ENCODE measurements at places on chromosomes 3 and 15.
A peak's percentile ranks its signal among the peaks of the same experiment; 100 is the strongest.

DNA sequence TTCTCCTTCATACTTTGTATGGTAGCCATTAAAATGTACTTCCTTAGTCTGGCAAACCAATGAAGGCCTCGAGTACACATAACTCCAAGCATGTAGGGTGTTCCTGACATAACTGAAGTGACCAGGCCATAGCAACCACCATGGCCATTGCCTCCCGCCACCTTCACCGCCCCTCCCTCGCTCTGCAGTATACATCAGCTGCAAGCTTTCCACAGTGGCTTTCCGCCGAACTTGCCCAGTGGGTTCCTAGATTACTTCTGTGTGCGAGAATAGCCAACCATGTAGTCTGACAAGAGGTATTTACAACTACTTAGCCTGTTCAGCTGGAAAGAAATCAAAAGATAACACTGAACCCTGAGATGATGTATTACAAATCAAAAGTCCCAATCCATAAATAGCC lies 3.4 kb upstream of the CTNNB1 start:
- peaks cover 31% of the 10 kb centered on the region for H3K27me3 ChIP-seq
- peaks cover 4% of the 10 kb centered on the region for H3K4me1 ChIP-seq
- H3K27ac ChIP-seq = no peak overlapping the region
- H3K4me3 ChIP-seq = no peak overlapping the region
- DNase-seq = no peak

DNA sequence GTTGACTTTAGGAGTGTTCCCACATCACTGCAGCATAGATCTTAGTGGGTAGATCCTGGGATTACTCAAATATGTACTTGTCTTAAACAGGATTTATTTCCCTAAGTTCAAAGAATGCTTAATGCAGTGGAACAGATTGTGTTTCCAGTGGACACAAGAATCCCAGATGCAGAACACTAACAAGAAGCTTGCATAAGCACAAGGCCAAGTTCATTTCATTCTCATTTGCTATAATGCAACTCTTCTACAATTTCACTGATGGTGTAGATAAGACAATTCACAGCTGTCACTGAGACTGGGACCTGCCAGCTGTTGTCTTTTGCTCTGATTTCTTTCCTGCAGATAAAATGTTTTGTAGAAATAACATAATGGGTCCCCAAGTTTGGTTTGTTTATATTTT lies 225.6 kb downstream of the NFKBIZ start:
- peak; percentile 46 for DNase-seq
- H3K27ac ChIP-seq = no peak overlapping the region
- peaks cover 9% of the 10 kb centered on the region for H3K4me1 ChIP-seq
- H3K4me3 ChIP-seq = no peak overlapping the region

DNA sequence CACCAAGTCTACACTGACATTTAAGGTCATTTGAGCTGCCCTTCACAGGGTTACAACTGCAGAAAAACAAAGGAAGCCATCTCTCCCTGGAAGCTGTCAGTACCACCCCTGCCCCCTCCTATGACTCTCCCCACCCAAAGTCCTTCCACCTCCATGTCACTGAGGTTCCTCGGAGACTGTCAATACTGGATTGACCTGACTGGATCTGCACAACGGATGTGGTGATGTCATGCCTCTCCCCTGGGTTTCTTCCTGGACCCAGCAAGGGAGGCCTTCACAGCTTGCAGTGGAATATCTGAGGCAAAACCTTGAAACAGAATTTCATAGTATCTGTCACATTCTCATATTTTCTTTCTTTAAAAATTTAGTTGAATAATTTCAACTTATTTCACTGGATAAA lies 153.5 kb downstream of the CLSTN2 start:
- no peaks in the 10 kb centered on the region for H3K27me3 ChIP-seq
- H3K27ac ChIP-seq = no peak overlapping the region
- no peak for DNase-seq
- H3K4me1 ChIP-seq = no peaks in the 10 kb centered on the region
- H3K36me3 ChIP-seq = no peaks in the 10 kb centered on the region
- H3K4me3 ChIP-seq = no peak overlapping the region

- H3K27me3 ChIP-seq = no peaks in the 10 kb centered on the region
- no peaks in the 10 kb centered on the region for H3K36me3 ChIP-seq
- no peak overlapping the region for H3K27ac ChIP-seq
- no peaks in the 10 kb centered on the region for H3K4me1 ChIP-seq
- no peak overlapping the region for H3K4me3 ChIP-seq
These were observed 9.9 kb downstream of the C3orf22 start for GRCh38 chr3:126548556-126549466.

- no peak overlapping the region for H3K27ac ChIP-seq
- H3K4me1 ChIP-seq = peaks cover 4% of the 10 kb centered on the region
- no peaks in the 10 kb centered on the region for H3K36me3 ChIP-seq
These were observed 9.0 kb downstream of the CCK start for GRCh38 chr3:42257007-42257406.

- H3K27me3 ChIP-seq = no peaks in the 10 kb centered on the region
- no peak overlapping the region for H3K27ac ChIP-seq
- peaks cover 7% of the 10 kb centered on the region for H3K36me3 ChIP-seq
- H3K4me3 ChIP-seq = no peak overlapping the region
These were observed 123.9 kb downstream of the RSRC1 start for GRCh38 chr3:158233791-158234190.

GRCh38 chr15:99154271-99154670 lies 49.4 kb downstream of the SYNM start:
- no peak overlapping the region for H3K27ac ChIP-seq
- H3K4me3 ChIP-seq = no peak overlapping the region
- H3K4me1 ChIP-seq = peaks cover 5% of the 10 kb centered on the region
- DNase-seq = no peak
- no peaks in the 10 kb centered on the region for H3K36me3 ChIP-seq

GRCh38 chr3:149235599-149236424 lies 14.2 kb upstream of the CP start:
- H3K36me3 ChIP-seq = no peaks in the 10 kb centered on the region
- H3K4me1 ChIP-seq = no peaks in the 10 kb centered on the region

DNA sequence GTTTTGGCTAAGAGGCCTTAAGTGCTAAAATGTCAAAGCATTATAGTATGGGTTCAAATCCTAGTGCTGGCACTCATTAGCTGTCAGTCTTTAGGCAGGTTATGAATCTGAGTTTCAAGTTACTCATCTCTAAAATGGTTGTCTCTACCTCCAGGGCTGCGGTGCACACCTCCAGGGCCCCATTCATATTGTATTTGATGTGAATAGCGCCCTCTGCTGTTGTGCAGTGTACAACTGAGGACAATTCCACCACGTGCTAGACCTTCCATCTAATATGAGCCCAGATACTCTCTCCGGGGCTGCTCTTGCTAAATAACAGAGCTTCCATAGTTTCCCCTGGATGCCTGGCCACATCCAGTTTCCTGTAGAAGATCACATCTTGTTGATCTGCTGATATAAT lies 54.3 kb downstream of the OXNAD1 start:
- H3K4me3 ChIP-seq = peak overlapping the region; percentile 35
- H3K36me3 ChIP-seq = peaks cover 79% of the 10 kb centered on the region
- peak overlapping the region; percentile 80 for H3K27ac ChIP-seq

GRCh38 chr3:106860182-106860581 lies 517.1 kb upstream of the CCDC54 start:
- H3K27ac ChIP-seq = no peak overlapping the region
- no peaks in the 10 kb centered on the region for H3K4me1 ChIP-seq

- H3K4me3 ChIP-seq = no peak overlapping the region
- no peaks in the 10 kb centered on the region for H3K36me3 ChIP-seq
- H3K4me1 ChIP-seq = no peaks in the 10 kb centered on the region
- H3K27ac ChIP-seq = no peak overlapping the region
- DNase-seq = no peak
These were observed 1141.6 kb downstream of the IGSF11 start for GRCh38 chr3:117893001-117893400.

GRCh38 chr3:124248471-124249028 lies 256.6 kb upstream of the ROPN1 start:
- DNase-seq = no peak
- H3K27ac ChIP-seq = no peak overlapping the region
- H3K36me3 ChIP-seq = no peaks in the 10 kb centered on the region
- peaks cover 13% of the 10 kb centered on the region for H3K27me3 ChIP-seq
- H3K4me3 ChIP-seq = no peak overlapping the region

DNA sequence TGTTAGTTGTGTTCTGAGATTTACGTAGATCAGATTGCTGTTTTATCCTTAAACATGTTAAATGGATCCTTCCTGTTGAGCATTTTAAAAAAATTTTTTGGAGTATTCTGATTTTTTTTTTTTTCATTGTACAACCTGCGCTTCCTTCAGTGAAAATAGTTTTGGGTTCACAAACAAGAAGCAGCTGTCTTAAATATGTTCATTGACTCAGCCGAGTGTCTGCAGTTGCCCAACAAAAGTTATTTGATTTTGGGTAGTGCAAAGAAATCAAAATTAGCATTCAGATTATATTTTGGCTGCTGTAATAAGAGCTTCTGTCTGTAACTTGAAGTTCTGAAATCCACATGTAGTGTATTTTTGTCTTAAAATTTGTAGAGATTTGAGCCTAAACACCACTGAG lies 148.2 kb downstream of the BBX start:
- no peak overlapping the region for H3K27ac ChIP-seq
- H3K4me1 ChIP-seq = peaks cover 14% of the 10 kb centered on the region
- H3K27me3 ChIP-seq = no peaks in the 10 kb centered on the region
- H3K36me3 ChIP-seq = no peaks in the 10 kb centered on the region
- H3K4me3 ChIP-seq = no peak overlapping the region

GRCh38 chr15:73957785-73958184 lies 31.5 kb downstream of the LOXL1 start:
- DNase-seq = no peak
- peaks cover 3% of the 10 kb centered on the region for H3K27me3 ChIP-seq
- H3K27ac ChIP-seq = peak overlapping the region; percentile 9
- H3K4me3 ChIP-seq = no peak overlapping the region

- H3K27ac ChIP-seq = no peak overlapping the region
- H3K27me3 ChIP-seq = no peaks in the 10 kb centered on the region
- DNase-seq = no peak
- no peaks in the 10 kb centered on the region for H3K36me3 ChIP-seq
These were observed 99.1 kb downstream of the UBE2E2 start for GRCh38 chr3:23302271-23302670.

GRCh38 chr3:171168086-171168485 lies 141.6 kb upstream of the SLC2A2 start:
- H3K4me1 ChIP-seq = peaks cover 18% of the 10 kb centered on the region
- no peak overlapping the region for H3K27ac ChIP-seq
- H3K27me3 ChIP-seq = no peaks in the 10 kb centered on the region
- no peak overlapping the region for H3K4me3 ChIP-seq

GRCh38 chr3:15310491-15311370 lies 21.7 kb downstream of the SH3BP5 start:
- peak; percentile 88 for DNase-seq
- peak overlapping the region; percentile 72 for H3K4me3 ChIP-seq
- peak overlapping the region; percentile 94 for H3K27ac ChIP-seq
- no peaks in the 10 kb centered on the region for H3K27me3 ChIP-seq
- peaks cover 56% of the 10 kb centered on the region for H3K4me1 ChIP-seq
- peaks cover 19% of the 10 kb centered on the region for H3K36me3 ChIP-seq

DNA sequence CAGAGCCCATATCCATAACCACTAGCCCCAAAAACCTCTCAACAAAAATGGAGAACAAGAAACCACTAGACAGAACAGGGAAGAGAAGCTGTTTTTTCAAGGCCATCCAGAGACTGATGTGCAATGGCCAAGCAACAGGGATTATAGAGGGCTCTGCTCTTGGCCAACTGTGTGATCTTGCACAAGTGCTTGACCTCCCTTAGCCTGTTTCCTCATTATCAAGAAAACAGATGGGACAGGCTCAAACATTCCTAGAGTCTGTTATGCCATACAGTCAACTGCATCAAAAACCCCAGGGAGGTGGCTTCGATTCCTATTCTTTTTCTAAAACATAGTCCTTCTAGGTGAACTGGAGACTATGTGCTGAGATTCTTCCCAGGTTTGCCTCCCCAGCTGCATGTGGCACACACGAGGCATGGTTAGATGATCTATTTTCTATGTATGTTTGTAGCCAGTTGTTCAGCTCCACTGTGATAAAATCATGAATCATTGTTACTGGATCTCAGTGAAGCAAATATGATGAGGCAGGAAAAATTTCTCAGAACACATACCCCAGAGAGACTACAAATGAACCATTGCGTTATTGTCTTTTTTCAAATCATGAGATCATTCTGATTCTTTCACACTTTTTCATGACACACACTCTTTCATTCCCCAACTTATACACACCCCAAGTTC lies 132.9 kb upstream of the TGFBR2 start:
- no peak overlapping the region for H3K4me3 ChIP-seq
- H3K36me3 ChIP-seq = no peaks in the 10 kb centered on the region
- H3K27ac ChIP-seq = no peak overlapping the region
- peaks cover 33% of the 10 kb centered on the region for H3K4me1 ChIP-seq
- no peak for DNase-seq

GRCh38 chr15:35874260-35874905 lies 328.4 kb upstream of the DPH6 start:
- no peak overlapping the region for H3K4me3 ChIP-seq
- no peaks in the 10 kb centered on the region for H3K4me1 ChIP-seq
- no peaks in the 10 kb centered on the region for H3K36me3 ChIP-seq
- H3K27ac ChIP-seq = no peak overlapping the region
- H3K27me3 ChIP-seq = no peaks in the 10 kb centered on the region
- no peak for DNase-seq

- peak overlapping the region; percentile 93 for H3K4me3 ChIP-seq
- no peak for DNase-seq
- H3K27ac ChIP-seq = peak overlapping the region; percentile 93
- H3K36me3 ChIP-seq = peaks cover 17% of the 10 kb centered on the region
- no peaks in the 10 kb centered on the region for H3K27me3 ChIP-seq
These were observed 805 bp upstream of the SEC22C start for GRCh38 chr3:42582474-42583070.

DNA sequence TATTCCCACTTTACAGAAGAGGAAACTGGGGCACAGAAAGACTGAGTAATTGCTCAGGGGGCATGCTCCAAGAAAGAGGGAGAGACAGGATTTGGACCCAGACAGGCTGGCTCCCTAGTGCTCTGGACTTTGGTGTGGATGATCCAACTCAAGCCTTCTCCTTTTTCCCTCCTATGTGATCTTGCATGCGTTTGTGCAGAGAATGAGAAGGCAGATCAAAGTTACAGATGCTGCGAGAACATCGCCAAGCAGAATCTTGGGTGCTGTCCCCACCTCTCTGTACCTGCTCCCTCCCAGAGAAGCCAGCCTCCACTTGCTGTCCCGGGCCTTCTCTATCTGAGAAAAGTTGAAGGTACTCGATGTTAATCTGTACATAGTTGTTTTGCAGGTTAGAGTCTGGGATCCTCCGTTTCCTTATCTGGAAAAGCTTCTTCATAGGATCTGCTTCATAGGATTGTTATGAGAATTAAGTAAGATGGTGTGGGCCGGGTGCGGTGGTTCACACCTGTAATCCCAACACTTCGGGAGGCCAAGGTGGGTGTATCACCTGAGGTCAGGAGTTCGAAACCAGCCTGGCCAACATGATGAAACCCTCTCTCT lies 10.2 kb downstream of the GNB5 start:
- H3K27me3 ChIP-seq = no peaks in the 10 kb centered on the region
- peaks cover 9% of the 10 kb centered on the region for H3K36me3 ChIP-seq
- H3K27ac ChIP-seq = peak overlapping the region; percentile 97
- peaks cover 26% of the 10 kb centered on the region for H3K4me1 ChIP-seq
- no peak for DNase-seq

GRCh38 chr15:35481064-35481463 lies 64.9 kb downstream of the DPH6 start:
- no peak for DNase-seq
- H3K27me3 ChIP-seq = no peaks in the 10 kb centered on the region
- H3K36me3 ChIP-seq = peaks cover 2% of the 10 kb centered on the region
- H3K27ac ChIP-seq = no peak overlapping the region
- no peaks in the 10 kb centered on the region for H3K4me1 ChIP-seq
- no peak overlapping the region for H3K4me3 ChIP-seq

GRCh38 chr3:160771811-160772459 lies 15.9 kb downstream of the PPM1L start:
- no peaks in the 10 kb centered on the region for H3K4me1 ChIP-seq
- H3K4me3 ChIP-seq = no peak overlapping the region
- no peak overlapping the region for H3K27ac ChIP-seq
- no peak for DNase-seq
